SW 1271 (cell line): ENCODE measurements at places on chromosomes 11 and 22.

- peak; percentile 18 for DNase-seq
These were observed 6.9 kb upstream of the P4HA3 start for GRCh38 chr11:74318241-74318932.

- DNase-seq = no peak
These were observed 356.2 kb downstream of the GRM5 start for GRCh38 chr11:88709567-88709966.

GRCh38 chr11:71309611-71310010, 57.2 kb upstream of the SHANK2 start:
- DNase-seq = no peak

DNA sequence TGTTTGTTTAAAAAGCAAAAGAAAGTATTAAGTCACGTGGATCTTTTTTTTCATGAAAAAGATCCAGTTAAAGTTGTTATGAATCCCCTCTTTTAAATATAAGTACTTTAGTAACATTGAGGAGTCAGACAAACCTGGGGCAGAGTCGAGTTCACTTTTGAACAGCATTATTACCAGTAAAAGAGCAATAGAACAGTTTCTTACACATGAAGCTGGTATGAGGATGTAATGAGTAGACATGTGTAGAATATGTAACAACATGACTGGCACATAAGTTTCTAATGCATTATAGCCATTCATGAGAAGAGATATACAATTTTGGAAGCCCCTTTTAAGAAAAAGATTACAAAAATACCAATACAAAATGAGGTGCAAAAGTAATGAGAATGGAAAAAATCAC, 7.6 kb upstream of the MUC15 start:
- no peak for DNase-seq

DNA sequence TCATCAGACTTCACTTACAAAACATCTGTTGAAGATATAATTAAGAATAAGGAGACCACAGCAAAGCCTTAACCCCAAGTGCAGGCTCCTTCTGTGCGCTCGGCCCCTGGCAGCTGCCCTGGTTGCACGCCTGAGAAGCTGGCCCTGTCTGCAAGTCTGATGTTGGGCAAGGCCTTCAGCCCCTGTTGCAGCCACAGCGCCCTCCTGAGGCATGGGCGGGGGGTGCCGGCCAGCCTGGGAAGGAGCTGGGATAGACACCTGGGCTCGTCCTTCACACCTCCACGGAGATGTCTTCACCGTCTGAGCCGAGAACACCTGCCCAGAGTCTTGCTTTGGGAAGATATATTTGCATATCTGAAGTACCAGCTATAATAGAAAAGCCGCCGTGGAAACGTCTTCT, 104.1 kb downstream of the MPPED1 start:
- no peak for DNase-seq

- no peak for DNase-seq
These were observed 7.4 kb upstream of the CREBZF start for GRCh38 chr11:85672105-85672902.

DNA sequence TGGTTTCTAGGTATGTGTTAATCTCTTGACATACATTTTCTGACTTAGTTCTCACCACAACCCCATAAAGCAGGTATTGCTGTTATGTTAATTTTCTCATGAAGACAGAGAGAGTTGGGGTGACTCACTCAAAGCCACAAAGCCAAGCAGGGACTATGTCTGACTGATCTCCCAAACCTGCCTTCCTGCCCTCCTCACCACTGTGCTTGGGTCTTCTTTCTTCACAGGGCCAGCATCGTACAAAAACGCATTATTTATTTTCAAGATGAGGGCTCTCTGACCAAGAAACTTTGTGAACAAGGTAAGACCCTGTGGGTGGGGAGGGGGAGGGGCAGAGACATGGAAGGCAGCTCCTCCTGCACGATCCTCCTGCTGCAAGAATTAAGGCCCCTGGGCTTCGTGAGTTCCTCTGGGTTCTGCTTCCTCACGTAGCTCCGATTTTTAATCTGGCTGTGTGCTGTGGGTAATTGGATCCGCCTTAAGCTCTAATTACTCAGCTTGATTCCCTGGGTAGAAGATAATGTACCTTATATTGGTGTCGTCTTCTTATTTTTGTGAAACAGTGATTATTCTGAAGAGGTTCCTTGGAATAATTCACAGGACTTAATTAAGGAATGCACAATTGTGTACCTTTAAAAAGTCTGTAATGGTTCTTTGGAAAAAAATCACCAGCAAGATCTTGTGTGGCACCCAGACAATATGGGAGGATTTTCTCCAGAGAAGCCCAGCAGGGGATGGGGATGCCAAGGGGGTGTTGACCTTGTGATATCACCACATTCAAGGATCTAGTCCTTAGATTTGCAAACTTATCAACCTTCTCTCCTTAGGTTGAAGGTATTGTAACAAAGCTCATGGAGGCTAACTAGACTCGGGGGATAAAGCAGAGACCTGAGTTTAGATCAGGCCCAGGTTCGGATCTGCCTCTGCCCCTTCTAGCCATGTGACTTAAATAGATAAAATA, 112.9 kb downstream of the SPON1 start:
- DNase-seq = no peak

- no peak for DNase-seq
These were observed 232.0 kb downstream of the BUD13 start for GRCh38 chr11:116540645-116541304.

GRCh38 chr22:25453557-25453956, 110.9 kb upstream of the GRK3 start:
- DNase-seq = no peak

DNA sequence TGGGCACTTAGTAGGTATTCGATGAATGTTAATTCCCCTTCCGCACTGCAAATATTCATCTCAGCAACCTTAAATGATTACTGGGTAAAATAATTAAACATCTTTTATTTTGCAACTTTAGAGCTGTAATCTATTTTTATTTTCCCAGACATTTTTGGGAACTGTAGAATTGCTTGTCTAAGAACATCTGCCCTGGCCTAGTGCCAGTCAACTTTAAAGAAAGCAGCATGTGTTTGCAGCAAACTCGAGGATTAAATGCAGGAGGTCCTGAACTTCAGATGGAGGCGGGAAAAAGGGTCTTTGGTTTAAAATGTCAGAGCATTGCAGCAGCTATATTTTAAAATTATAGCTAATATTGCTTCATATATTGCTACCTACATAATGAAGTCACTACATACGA, 190.0 kb downstream of the PGR start:
- no peak for DNase-seq

- DNase-seq = no peak
These were observed 138.4 kb upstream of the DDI1 start for GRCh38 chr11:103898065-103898464.

DNA sequence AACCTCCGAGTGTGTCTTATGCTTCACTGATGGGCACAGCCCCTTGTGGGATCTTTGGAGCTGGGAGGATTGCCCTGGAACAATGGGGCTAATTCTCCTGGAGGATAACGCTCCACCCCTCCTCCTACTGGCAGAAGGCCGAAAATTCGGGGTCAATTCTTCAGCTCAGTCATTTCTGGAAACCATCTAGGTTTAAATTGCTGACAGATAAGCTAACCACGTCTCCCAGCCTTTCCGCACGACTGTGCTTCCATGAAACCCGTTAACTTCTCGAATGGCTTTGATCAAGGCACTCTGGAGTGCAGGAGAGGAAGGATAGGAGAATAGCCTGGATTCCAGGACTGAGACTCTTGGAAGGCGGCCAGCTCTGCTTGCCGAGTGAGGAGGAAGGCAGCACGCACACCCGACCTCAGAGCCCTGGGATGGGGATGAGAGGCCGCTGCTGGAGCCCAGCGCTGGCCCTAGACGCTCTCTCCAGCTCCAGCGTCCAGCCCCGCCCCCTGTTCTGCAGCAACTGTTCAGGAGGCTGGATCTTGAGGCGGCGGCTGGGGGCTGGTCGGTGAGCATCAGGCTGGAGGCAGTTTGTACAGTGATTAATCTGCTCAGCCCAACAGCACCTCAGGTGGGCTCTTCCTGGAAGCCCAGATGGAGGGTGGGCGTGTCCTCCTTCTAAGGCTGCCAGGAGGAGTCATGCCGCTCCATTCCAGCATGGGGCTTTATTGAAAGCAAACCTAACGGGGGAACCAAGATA, 176.7 kb upstream of the NCAM1 start:
- no peak for DNase-seq

- DNase-seq = no peak
These were observed 70.4 kb downstream of the FBXO7 start for GRCh38 chr22:32544953-32545558.

GRCh38 chr11:62497132-62497801, 49.3 kb downstream of the AHNAK start:
- peak; percentile 96 for DNase-seq

DNA sequence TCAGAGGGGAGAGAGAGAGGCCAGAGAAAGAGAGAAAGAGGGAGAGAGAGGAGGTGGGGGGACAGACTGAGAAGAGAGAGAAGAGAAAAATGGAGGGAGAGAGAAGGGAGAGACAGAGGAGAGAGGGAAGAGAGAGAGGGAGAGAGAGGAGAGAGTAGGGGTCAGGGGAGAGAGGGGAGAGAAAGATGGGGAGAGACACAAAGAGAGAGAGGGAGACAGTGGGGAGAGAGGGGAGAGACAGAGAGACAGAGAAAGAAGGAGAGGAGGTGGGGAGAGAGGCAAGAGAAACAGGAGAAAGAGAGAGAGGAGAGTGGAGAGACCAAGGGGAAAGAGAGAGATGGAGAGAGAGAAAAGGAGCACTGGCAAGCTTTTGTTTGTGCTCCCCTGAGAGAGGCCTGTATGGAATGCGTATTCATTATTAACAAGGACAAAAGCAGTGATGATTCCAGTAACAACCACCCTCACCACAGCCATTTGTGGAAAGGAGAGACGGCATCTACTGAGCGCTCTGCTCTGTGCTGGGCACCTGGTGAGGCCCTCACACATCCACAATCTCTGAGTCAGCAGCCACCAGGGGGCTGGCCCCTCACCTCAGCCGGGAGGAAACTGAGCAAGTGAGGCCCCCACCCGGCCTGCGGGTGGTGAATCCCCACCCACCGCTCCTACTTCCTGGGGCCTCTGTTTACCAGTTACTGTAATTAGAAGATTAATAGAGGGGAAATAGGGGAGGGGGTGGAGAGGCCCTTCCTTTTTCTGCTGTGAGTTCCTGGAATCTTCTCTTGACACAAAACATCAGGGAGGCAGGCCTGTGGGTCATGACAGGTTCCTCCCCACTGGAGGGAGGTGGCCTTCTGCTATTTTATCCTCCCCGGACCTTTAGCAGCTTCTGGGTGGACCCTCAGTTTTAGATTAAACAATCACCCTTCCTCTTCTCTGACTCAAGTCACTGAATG, 14.6 kb upstream of the MIAT start:
- DNase-seq = no peak

DNA sequence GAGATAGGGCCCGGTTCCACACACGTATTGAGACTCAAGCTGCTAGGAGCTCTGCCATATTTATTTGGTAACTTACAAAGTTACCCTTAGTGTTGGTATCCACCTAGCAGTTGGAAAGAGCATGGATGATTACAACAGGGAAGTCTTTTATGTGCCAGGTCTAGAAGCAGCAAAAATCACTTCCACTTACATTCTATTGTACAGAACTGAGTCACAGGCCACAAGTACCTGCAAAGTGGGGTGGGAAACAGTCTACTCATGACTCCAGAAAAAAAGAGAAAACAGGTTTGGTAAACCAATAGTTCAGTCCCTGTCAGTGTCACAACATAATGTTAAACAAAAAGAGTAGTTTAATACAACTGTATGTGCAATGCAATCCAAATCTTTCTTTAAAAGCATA, 279.6 kb upstream of the PITPNB start:
- DNase-seq = no peak

GRCh38 chr22:23375031-23375827, 194.9 kb downstream of the BCR start:
- DNase-seq = no peak

DNA sequence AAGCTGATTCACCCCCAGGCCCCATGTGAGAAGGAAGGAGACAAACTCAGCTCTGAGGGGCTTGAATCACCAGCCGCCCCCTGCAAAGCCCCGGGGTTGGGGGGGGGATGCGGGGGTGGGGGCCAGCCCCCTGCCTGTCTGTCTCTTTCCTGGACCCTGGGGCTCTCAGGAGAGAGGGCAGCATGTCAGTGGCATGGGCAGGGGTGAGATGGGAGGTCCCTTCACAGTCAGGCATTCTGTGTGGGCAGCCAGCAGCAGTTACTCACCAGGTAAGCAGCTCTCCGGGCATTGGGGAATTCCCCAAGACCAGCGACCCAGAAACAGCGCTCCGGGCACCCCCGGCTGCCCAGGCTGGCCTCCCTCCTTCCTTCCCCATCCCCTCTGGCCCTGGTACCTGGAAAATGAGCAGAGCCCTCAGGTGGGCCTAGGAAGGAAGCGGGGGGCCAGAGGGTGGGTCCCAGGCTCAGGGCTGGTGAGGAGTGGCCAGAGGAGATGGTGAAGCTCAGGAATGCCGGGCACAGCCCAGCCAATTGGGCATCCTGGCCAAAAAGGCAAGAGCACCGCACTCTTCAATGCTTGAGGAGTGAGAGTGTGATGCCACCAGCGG, 4.2 kb upstream of the LIF start:
- no peak for DNase-seq

DNA sequence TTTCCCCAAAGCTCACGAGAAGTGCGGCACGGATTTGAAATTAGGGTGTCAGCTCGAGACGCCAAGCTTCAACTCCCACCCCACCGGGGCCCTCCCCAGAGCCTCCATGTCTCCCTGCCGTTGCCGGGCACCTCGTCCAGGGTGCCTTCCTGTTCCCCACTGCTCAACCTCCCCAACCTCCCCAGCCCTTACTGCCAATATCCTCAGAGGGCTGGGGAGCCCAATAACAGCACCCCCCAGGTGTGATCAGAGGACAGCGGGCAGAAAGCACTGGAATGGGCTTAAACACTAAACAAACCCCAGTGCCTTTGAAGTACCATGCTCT, 1336.4 kb downstream of the TBC1D22A start:
- DNase-seq = no peak

GRCh38 chr11:120011836-120012235, 126.1 kb downstream of the TRIM29 start:
- no peak for DNase-seq

DNA sequence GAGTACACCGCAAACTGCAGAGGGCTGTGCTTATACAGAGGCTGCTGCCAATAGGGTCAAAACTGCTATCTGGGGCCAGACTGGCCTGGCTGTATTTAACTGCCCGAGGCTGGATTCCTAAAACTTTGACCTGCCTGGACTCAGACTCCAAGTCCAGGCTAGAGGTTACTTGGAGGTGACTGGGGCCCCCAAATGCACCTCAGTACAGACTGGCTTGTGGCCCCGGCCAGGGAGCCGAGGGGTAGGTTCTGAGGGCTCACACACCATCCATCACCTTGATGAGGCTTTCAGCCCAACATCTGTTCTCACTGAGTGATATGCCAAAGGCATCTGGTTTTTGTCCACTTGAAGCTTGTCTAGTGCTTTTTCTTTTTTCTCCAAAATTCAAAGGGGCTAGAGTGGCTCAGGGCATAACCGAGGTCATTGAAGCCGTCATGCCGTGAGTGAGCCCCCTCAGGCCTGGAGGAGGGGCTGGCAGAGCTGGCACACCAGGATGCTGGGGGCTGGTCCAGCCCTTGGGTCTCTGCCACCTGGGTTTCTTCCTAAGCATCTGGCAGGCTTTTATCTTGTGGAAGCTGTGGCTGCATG, 52.4 kb upstream of the TTLL12 start:
- no peak for DNase-seq

DNA sequence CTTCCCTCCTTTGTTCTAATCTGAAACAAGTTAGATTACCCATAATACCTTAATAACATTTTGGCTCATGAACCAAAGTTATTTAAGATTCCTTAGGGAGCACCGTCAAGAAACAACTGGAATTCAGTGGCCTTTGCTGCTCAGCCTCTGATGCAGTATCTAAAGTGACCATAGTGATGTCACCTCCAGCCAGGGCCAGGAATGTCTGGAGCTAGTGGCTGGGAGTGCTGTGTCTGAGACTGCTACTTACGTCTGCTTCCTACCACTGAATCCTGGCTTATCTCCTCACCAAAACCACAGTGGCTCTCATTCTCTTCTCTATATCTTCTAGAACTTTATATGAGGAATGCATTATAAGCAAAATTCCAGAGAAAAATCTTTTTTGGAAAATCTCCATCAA, 658.0 kb downstream of the DLG2 start:
- no peak for DNase-seq
